ENCODE measurements at places on chromosomes 1 and 21. TPM values are rescaled to one million over a fixed set of nuclear protein-coding genes. Genes with fewer than 3 reads are reported as not detected.

DNA sequence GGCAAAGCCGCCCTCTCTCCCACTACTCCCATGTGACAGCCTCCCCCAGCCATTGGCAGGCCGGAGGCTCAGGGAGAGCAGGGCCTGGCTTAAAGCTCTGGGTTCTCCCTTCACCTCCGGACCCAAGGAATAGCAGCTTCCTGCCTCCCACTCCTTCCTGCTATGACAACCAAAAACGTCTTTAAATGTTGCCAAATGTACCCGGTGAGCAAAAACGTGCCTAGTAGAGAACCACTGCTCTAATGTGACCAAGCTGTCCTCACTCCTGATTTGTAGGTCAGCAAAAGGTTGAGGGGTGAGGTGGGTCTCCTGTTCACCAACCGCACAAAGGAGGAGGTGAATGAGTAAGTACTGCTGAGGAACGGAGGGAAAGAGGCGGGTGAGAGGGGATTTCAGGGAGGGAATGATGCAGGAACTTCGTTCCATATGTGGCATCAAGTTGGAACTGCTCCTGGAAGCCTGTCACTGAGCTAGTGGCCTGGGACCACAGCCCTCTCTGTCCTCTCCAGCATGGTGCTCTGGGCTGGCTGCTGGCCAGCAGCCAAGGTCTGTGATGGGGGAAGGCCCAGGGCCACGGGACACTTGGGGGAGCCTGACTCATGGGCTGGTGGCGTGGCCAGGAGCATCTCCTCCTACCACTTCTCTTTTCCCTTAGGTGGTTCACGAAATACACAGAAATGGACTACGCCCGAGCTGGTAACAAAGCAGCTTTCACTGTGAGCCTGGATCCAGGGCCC, 5.7 kb downstream of the MRTO4 start:
- no peak for DNase-seq

Gene RHBG
- 7.4 TPM for total RNA-seq

GRCh38 chr1:176976225-176976624, 188.3 kb downstream of the ASTN1 start:
- no peak for DNase-seq

DNA sequence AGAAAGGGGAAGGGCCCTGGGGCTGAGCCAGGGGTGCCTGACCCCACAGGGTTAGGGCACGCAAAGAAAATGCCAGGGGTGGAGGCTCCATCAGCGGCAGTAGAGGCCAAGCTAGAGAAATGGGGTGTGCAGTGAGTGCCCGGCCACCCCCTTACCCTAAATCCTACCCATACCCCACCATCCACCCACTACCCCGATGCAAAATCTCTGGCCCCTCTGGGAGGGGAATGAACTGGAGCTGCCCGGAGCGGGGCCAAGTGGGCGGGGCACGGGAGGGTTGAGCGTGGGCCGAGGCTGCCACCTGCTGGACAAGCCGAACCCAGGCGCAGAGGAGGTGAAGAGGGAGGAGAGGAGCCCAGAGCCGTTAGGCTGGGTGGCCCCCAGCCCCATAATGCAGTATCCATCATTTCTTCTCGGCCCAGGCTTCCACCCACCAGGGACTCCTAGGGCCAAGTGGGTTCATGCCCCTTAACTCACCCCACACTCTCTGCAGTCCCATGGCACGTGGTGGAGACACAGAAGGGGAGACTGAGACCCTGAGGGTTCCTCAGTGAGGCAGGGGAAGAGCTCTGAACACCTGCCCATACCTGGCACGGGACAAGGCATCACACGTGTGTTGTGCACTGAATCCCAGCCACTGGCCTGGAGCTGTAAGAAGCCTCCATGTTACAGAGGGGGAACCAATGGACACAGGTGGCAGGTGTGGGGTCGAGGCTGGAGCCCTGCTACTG, 1.4 kb upstream of the C1QC start:
- DNase-seq = peak; percentile 91

DNA sequence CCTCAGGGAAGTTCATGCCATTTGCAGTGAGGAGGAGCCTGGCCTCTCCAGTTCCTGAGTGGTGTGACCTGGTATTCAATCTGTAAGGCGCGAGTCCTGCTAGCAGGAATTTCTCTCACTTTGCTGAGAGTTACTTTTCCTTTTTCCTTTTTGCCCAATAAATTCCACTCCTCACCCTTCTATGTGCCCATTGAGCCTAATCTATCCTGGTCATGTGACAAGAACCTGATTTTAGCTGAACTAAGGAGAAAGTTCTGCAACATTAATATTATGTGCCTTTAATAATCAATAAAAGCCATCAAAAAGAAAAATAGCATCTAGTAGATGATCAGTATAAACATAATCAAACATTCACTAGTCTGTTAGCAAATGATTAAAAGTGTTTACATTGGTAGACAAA, 136.1 kb upstream of the POGK start:
- no peak for DNase-seq

Gene SLC22A15
- 10.2 TPM for total RNA-seq

- no peak for DNase-seq
Observed at GRCh38 chr1:198627436-198628066, 11.3 kb upstream of the PTPRC start.

GRCh38 chr21:34074283-34075090, 1.1 kb downstream of the MRPS6 start:
- no peak for DNase-seq

Gene ZBTB21
- 39.1 TPM for total RNA-seq

Gene VANGL2
- 39.7 TPM for total RNA-seq

- DNase-seq = no peak
Observed at GRCh38 chr1:96808191-96808590, 86.6 kb downstream of the PTBP2 start.

GRCh38 chr1:179177182-179177581, 52.3 kb downstream of the ABL2 start:
- DNase-seq = no peak
